Stimulated activated naive CD4-positive, alpha-beta T cell treated with Interleukin-2 at 50 U/mL for 16 hours (primary cell): ENCODE measurements at places on chromosomes 11 and 22.

GRCh38 chr11:2205981-2206690 lies 34.5 kb upstream of the TH start:
- DNase-seq: no peak

DNA sequence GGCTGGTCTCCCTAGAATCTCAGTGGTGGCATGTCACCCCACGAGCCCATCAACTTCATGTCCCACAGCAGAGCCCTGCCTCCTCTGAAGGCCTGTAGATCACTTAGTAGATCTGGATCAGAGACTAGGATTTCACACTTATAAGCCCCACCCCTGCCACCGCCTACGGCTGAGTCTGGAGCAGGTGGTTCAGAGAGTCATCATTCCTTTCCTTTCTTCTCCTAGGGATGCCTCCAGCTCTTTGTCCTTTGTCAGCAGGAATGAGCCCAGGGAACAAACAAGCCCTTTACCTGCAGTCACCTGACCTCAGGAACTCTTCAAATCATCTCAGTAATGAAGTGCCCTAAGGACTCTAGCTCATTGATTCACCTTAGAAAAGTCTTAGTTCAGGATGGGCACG lies 37.8 kb downstream of the SCGB1A1 start:
- DNase-seq: no peak

DNA sequence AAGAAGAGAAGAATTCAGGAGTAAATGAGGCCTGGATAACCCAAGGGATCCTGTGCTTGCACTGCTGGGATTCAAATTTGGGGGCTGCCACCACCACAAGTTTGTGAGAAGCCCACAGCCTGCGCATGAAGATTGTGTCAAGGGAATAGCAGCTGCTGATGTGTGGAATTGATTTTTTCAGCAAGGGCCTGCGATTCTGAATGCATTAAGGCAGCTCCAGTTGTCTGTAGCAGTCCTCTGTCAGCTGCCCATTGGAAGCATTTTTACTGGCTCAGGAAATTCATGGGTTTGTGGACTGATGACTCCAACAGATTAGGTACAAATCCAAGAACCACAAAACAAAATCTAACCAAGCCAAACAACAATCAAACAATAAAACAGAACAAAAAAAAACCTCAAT lies 14.0 kb downstream of the ARVCF start:
- no peak for DNase-seq

DNA sequence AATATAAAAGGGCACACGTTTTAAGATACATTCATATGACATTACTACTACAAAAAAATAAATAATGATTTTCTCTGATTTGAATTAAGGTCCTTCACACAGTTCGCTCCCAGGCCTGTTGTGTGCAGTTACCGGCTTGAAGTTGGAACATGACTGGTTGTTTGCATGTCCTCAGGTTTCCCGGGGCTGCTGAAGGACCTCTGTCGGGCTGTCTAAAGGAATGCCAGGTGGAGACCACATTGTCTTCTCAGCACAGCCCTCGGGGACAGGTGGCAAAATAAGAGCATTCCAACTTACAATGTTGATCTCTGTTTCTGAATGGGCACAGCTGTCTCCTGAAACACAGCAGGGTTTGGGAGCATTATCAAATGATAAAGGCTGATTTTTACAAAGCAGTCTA lies 14.9 kb downstream of the VSIG10L2 start:
- no peak for DNase-seq

DNA sequence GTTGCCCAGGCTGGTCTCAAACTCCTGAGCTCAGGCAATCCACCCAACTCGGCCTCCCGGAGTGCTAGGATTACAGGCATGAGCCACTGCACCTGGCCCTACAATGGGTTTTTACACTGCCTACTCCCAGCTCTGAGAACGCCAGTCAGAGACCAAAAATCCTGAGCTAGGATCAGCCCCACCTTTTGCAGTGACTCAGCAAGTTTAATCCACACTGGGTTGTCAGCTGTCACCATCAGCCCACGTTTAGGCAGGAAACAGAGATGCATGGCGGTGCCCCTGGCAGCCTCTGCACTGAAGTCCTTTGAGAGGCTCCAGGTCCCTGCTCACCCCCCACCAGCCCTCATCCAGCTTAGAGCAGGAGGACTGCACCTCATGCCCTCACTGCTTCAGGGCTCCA lies 117.6 kb downstream of the ARHGAP8 start:
- no peak for DNase-seq

- peak; percentile 91 for DNase-seq
Observed at GRCh38 chr11:60985991-60986915, 14.8 kb downstream of the CD6 start.

- DNase-seq: no peak
Observed at GRCh38 chr22:34976474-34976873, 89.5 kb upstream of the ISX start.

GRCh38 chr11:125357551-125357950 lies 138.5 kb downstream of the FEZ1 start:
- no peak for DNase-seq

DNA sequence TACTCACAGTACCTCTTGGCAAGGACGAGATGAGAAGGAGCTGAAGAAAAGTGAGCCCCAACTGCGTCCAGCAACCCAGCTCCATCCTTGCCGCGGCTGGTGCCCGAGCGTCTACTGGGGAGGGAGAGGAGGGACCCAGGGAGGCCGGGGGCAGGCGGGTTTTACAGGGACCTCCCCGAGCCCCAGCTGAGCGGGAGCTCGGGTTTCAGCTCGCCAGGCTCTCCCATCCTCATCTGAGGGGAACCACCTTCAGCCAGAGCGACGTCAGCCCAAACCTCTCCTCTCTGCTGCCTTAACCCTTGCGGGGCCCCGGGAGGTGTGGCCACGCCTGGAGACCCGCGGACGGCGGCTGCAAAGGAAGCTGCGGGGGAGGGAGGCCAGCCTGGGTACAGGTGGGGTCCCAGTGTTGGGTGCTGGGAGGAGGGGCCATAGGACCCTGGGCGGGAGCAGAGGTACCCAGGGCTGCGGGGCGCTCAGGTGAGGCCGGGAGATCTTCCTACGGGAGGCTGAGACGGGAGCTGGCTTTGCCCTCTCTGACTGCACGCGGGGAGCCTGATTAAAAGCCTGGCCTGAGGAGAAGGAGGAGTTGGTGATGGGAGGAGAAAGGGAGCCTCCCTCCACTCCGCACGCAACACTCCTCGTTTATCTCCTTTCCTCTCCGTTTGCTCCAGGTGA lies at the start of gene PAMR1:
Gene PAMR1, minus strand, starts transcription at position 116 of the 675 bp plus-strand sequence. Its CDS starts 31 bp downstream, at position 85.
- no peak for DNase-seq

- DNase-seq: no peak
Observed at GRCh38 chr22:40416267-40416570, 45.8 kb downstream of the SGSM3 start.

DNA sequence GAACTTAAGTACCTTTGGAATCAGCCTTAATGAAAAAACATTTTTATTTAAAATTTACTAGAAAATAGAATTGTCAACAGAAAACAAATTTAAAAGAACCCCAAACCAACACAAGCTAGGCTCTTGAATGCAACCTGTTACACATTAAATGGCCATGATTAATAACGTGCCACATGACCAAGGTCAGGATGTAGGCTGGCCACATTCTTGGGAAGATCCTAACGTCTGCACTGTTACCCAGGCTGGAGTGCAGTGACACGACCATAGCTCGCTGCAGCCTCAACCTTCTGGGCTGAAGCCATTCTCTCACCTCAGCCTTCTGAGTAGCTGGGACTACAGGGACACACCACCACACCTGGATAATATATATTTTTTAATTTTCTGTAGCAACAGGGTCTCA lies 126.4 kb upstream of the APOA1 start:
- no peak for DNase-seq

DNA sequence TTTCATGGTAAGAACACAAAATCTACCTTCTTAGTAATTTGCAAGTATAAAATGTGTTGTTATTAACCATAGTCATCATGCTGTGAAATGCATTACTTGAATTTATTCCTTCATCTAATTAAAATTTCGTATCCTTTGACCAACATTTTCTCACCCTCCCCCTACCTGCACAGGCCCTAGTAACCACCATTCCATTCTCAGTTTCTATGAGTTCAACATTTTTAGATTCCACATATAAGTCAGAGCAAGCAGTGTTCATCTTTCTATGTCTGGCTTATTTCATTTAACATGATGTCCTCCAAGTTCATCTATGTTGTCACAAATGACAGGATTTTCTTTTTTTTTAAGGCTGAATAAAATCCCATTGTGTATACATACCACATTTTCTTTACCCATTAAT lies 43.5 kb upstream of the CCDC179 start:
- no peak for DNase-seq

DNA sequence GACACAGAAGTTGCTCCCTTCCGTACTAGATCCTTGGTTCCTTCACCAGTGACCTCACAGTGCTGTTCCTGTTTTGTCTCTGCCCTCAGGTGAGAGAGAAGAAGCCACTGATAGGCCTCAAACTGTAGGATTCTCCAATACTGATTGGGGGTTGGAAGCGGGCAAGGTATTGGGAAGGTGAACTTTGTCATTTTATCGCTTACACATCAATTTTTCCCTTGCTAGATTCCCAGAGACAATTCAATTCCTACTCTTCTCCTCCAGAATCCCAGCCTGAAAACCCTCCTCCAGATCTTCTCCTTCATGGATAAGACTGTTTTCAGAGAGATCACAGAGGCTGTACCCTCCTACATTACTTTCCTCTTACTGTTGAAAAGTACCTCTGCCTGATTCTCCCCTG lies 9.4 kb upstream of the OR2D3 start:
- DNase-seq: no peak

DNA sequence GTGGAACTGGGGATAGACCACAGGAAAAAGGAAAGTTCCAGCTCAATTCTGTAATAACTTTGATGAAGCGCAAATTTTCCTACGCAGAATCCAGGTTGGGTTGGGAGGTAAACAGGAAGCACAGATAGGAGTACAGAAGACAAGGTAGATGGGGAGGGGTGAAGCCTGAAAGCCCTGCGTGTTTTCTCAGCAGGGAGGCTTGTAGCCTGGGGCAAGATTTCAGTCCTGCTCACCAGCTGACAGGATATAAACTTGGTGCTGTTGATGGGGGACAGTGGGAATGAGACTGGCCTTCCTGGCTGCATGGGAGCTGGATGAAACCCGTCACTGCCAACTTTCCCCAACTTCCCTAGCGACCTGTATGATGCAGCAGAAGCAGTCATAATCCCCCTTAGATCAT lies 114.9 kb downstream of the ARHGAP32 start:
- DNase-seq: no peak

- DNase-seq: no peak
Observed at GRCh38 chr11:114135737-114136151, 76.2 kb downstream of the ZBTB16 start.

- DNase-seq: no peak
Observed at GRCh38 chr11:223884-224283, 12.3 kb downstream of the SIRT3 start.

- peak; percentile 36 for DNase-seq
Observed at GRCh38 chr11:61776561-61777075, 15.8 kb downstream of the TMEM258 start.

DNA sequence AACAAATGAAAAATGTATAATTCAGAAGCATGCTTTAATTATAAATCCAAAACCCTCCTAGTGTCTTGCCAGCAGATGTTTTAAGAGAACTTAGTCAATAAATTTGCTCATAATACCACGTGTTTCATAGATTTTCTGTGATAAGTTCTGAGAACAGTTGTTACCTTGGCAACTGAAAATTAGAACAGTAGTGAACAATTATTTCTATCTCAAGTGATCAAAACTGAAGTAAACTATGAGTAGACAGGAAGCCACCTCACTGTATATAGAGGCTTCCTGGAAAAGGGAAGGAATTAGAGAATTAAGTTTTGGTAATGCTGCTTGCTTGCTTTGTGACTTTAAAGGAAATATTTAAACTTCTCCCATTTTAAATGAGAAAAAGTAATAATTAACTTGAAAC lies 266.0 kb upstream of the ANO3 start:
- DNase-seq: no peak

GRCh38 chr22:49206281-49206680 lies 621.4 kb downstream of the BRD1 start:
- DNase-seq: no peak

GRCh38 chr11:8340296-8340695 lies 76.6 kb upstream of the LMO1 start:
- DNase-seq: no peak

DNA sequence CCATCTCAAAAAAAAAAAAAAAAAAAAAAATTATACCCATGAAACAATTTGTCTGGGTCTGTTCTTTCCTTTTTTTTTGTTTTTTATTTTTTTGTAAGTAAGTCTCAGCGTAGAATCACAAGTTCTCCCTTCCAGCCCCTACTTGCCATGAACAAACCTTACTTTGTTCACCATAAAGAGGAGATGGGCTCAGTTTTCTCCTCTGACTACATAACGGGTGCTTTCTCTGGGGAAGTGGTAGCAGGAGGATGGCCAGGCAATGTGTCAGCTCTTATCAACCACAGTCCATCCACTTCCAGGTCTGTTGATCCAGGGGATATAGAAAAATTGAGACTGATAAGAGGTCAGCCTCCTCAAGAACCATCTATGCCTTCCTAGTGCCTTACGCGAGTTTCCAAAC lies 11.0 kb downstream of the ASCC2 start:
- no peak for DNase-seq

DNA sequence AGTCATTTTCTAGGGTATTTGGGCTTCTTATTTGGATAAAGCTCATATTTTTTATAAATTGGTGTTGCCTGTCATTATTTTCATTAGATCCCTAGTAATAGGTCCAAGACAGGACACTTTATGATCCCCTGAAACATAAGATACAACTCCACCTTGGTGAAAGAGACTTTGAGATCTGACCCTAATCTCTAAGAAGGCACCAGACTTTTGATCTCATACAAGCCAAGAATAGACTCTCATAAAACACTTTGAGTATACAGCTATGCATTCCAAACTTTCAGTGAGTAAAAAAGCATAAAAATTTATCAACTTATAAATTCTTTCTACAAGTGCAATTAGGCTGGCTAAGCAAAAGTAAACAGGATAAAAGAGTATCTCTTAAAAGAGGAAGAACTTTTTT lies 451.2 kb downstream of the MN1 start:
- DNase-seq: no peak

DNA sequence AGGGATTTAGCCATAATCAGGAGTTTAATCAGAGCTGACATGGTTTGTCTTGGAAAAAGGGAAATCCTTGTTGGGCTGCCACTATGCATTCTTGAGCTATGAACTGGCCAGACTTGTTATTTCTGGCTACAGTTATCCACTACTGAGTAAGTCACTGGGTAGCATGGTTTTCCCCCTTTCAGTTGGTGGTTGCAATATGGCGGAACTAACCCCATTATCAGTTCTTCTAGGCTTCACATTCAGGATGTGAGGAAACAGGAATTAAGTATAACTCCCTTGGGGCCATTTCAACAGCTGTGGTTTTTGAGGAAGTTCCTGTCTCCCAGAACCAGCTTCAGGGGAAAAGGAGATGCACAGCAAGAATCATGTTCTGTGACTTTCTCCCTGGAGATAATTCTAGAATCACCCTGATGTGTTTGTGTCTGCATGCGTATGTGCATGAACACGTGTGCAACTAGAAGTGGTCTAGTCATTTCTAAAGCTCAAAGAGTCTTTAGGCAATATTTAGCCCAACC lies 103.0 kb upstream of the CD44 start:
- no peak for DNase-seq

DNA sequence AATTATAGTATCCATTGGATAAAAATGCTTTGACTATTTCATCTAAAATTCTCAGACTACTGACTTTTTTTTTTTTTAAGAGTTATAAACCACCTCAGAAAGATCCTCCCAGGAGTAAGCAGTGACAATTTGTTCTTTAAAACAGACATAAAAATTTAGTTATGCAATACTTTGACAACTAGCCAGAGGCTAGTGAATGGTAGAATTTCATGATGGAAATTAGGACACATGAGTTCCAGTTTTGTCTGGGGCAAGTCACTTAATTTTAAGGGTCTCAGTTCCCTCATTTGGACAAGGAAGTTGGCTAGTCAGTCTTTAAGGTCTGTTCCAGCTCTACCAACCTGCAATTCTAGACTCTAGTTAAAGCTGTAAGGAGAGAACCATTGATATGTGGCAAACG lies 2.9 kb downstream of the IL18 start:
- DNase-seq: no peak
